ENCODE measurements at places on chromosomes 3 and 15. TPM values are rescaled to one million over a fixed set of nuclear protein-coding genes. Genes with fewer than 3 reads are reported as not detected.

The ATP10A gene
- 4.1 TPM for polyA plus RNA-seq

- DNase-seq = no peak
Measured at GRCh38 chr3:127568586-127568985, 21.9 kb downstream of the TPRA1 start.

GRCh38 chr15:80455051-80455648 is 51.0 kb downstream of the ARNT2 start:
- DNase-seq = no peak

DNA sequence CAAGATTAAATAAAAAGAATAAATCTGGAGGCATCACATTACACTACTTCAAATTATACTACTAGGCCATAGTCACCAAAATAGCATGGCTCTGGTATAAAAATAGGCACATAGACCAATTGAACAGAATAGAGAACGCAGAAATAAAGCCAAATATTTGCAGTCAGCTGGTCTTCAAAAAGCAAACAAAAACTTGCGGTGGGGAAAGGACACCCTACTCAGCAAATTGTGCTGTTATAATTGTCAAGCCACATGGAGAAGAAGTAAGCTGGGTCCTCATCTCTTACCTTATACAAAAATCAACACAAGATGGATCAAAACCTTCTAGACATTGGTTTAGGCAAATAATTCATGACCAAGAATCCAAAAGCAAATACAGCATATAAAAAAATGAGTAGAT is 259.2 kb upstream of the SLITRK3 start:
- DNase-seq = no peak

GRCh38 chr3:104990758-104991157 is 376.0 kb upstream of the ALCAM start:
- DNase-seq = no peak

- no peak for DNase-seq
Measured at GRCh38 chr3:156297582-156297981, 177.2 kb downstream of the KCNAB1 start.

The P2RY14 gene
- 0.57 TPM for polyA plus RNA-seq

The PPARG gene
- polyA plus RNA-seq = 28.5 TPM

- DNase-seq = no peak
Measured at GRCh38 chr15:61198722-61199121, 30.4 kb downstream of the RORA start.

GRCh38 chr15:80803580-80804525 is 24.7 kb downstream of the CEMIP start:
- DNase-seq = no peak

GRCh38 chr3:44954962-44955361 is 21.0 kb downstream of the ZDHHC3 start:
- DNase-seq = no peak

The RTP3 gene
- polyA plus RNA-seq = not detected

- no peak for DNase-seq
Measured at GRCh38 chr3:141928631-141929270, 52.3 kb downstream of the ATP1B3 start.

DNA sequence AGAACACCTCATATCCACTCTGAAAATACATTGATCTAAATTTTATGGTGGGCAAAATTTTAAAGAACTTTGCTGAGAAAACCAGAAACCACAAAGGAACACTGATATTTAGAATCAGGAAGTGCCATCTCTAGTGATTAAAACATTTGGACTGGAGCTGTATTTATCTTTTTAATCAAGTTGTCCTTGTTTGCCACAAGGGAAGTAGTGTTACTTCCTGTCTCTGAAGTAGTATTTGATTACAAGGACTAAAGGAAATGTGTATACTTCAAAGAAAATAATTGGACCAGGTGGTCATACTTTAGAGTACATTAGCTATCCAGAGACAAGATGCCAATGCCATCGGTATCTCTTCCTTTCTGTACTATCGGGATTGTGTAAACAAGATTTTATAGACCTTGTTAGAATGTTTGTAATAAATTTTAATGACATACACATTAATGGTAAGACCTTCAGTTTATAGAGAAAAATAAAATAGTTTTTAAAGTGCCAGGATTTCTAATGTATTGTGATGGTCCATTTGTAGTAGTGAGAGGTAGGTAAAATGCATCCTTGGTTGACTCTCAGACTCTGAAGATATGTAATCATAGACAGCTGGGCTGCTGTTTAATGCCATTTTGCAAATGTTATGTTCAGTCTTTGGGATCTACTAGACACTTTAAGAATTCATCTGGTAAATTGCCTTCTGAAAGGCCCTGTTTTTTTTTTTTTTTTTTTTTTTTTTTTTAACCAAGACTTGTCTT is 131.9 kb downstream of the B3GALNT1 start:
- DNase-seq = no peak

DNA sequence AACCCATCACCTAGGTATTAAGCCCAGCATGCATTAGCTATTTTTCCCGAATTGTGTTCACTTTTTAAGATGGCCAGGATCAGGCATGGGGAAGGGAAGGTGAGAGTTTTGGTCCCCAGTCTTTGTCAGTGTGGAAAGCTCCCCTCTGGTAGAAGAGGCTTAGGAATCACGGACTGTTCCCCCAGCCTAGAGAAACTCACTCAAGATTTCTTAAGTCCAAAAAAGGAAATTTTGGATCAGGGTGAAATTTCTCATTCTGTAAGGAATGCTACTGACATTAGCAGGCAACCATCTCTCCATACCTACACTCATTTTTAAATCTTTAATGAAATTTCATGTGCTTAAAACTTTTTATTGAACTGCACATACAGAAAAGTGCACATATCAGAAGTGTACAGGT is 70.3 kb upstream of the GALNT15 start:
- DNase-seq = no peak
